ENCODE measurements at places on chromosomes 16 and 17. TPM values are rescaled to one million over a fixed set of nuclear protein-coding genes. Genes with fewer than 3 reads are reported as not detected.

NECAB2 gene
- total RNA-seq: 1.4 TPM

DNA sequence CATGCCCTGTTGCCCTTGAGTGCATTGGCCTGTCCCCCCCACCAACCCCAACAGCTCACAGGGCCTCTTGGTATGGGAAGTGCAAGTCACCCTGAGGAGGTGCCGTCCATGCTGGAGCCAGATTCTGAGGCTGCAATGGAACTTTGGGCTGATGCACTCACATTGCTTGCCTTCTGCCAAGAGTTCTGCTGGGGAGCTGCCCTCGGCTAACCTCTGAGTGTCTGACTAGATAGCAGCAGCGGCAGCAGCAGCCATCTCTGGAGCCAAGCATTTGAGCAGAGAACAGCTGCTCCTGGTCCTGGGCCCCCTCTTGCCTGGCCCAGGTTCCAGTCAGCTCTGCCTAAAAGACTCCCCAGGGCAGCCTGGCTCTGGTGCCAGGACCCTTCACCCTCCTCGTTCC is 61.5 kb downstream of the GNAO1 start:
- H3K27me3 ChIP-seq: no peaks in the 10 kb centered on the region
- no peak overlapping the region for H3K27ac ChIP-seq
- no peak for DNase-seq
- no peak overlapping the region for H3K4me3 ChIP-seq
- no peaks in the 10 kb centered on the region for H3K4me1 ChIP-seq
- H3K36me3 ChIP-seq: no peaks in the 10 kb centered on the region

DNA sequence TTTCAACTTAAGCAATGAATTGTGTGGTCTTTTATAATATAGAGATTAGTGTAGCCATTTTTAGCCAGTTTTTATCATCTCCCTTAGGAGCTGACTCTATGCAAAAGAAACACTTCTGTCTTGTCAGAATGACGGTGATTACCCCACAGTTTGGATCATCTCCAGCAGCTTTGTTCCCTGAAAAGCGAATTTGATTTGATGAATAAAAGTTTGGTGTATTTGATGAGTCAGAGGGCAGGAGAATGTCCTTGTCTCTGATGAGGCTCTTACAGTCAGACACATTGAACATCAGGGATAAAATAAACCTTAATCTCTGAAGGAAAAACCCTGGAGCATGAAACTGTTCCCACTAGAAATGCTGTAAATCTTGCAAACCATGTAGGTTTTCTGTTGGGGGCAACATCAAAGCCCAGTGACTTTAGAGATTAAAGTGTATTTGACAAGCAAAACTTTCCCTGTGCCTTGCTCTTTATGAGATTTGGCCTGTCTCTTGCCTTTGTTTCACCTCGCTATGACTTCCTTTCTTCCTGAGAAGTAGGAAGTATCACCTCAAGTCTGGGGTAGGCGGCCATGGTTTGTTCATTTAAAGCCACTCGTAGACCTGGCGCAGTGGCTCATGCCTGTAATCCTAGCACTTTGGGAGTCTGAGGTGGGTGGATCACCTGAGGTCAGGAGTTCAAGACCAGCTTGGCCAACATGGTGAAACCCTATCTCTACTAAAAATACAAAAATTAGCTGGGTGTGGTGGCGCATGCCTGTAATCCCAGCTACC is 209.3 kb downstream of the FTO start:
- DNase-seq: peak; percentile 66
- no peaks in the 10 kb centered on the region for H3K27me3 ChIP-seq
- no peak overlapping the region for H3K4me3 ChIP-seq
- no peaks in the 10 kb centered on the region for H3K36me3 ChIP-seq

LHX1 gene
- total RNA-seq: not detected

DNA sequence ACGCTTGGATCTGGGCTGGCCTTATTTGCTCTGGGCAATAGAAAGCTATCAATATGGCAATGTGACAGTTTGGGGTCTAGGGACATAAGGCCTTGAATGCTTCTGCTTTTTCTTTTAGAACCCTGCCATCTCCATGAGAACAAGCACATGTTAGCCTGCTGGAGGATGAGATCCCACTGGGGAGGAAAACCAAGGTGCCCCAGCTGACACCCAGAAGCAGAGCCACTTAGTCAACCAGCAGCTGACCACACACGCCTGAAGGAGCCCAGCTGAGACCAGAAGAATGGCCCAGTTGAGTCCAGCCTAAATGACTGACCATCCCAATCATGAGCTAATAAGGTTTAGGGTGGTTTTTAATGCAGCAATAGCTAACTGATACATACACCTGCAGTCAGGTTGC is 171.2 kb downstream of the AHSP start:
- no peak overlapping the region for H3K27ac ChIP-seq
- no peak for DNase-seq
- no peak overlapping the region for H3K4me3 ChIP-seq

GRCh38 chr16:7017006-7017662 is 315.5 kb upstream of the RBFOX1 start:
- no peak overlapping the region for H3K4me3 ChIP-seq
- H3K4me1 ChIP-seq: no peaks in the 10 kb centered on the region
- H3K27ac ChIP-seq: no peak overlapping the region
- DNase-seq: no peak
- H3K27me3 ChIP-seq: no peaks in the 10 kb centered on the region

SLC52A1 gene
- total RNA-seq: not detected

DNA sequence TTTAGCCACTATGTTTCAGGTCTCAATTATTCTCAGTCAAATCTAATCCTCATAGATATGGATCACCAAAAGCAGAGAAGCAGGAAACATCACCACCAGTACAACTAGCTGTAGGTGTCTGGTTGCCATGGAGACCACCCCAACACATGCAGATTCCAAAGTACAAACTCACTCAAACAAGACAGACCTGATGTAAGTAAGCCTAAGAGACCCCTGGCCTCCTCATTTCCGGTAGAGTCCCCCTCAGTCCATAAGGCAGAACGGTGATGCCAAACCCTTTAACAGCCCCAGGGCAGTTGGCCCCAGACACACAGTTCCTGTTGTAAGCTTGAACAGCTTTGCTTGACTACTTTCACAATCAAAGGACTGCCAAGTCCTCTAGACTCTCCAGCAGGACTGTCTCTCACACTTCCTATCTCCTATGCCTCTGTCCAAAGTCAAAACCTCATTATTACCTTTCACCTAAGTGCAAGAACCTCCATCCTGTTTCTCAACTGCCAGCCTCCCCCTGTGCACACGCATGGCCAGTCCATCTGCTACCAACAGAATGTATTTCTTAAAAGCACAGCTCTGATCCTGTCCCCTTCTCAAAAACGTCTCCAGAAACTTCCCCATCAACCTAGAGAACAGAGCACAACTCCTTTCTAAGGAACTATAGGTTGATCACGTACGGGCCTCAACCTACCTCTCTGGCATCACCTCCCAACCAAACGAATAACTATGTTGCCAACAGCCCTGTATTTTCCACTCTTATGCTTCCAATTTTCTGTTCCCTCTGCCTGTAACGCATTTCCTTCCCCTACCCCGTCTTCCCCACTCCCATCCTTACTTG is 23.9 kb downstream of the SLC39A11 start:
- no peaks in the 10 kb centered on the region for H3K27me3 ChIP-seq
- no peak overlapping the region for H3K27ac ChIP-seq
- no peaks in the 10 kb centered on the region for H3K36me3 ChIP-seq
- no peak for DNase-seq
- H3K4me3 ChIP-seq: no peak overlapping the region
- H3K4me1 ChIP-seq: no peaks in the 10 kb centered on the region

ZG16 gene
- not detected for total RNA-seq

SLX1A gene
- total RNA-seq: 51.2 TPM

DNA sequence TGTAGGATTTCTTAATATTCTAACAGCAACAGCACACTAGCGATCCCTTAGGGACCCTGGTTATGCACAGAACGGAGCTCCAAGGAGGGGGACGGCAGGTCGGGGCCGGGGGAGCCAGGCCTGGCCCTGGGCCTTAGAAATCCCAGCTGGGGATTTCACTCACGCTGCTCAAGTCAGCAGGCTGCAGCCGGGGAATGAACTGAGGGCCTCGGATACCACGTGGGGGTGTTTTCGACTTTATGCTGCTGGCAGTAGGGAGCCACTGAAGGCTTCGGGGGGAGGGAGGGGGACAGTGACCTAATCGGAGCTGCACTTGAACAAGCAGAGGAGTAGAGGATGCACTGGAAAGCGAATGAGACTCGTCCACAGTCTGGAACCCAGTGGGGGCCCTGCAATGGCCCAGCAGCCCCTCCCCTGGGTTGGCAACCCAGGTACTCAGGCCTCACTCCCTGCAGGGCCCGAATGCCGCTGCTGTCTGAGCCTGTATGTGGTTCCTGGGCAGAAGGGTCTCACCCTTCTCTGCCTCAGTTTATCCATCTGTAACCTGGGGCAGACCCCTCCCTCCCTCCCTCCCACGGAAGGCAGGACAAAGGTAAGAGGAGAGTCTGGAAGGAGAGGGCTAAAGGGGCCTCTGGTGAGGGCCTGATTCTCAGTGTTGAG is 53.7 kb downstream of the RPH3AL start:
- H3K4me3 ChIP-seq: no peak overlapping the region
- peak overlapping the region; percentile 44 for H3K27ac ChIP-seq
- peak; percentile 74 for DNase-seq
- no peaks in the 10 kb centered on the region for H3K27me3 ChIP-seq
